AG04449 (cell line): ENCODE measurements at places on chromosomes 2 and 18.

- DNase-seq, result no peak
These were observed 645 bp downstream of the KCTD18 start for GRCh38 chr2:200509235-200509611.

DNA sequence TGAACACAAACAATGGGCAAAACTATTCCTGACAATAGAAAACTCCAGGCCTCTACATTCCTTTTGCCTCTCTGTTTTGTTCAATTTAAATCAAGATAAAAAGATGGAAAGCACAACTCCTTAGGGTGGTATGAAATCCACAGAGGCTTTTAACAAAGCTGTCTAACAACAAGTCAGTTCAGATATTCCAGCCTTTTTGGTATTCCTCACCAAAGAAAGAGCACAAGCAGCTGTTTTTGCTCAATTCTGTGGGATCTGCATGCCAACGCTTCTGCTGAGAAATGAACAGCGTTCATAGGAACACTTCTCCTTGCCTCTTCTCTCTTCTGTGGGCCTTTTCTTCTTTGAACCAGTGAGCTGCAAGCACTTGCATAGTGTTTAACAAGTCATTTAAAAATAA lies 411.6 kb upstream of the TCF4 start:
- no peak for DNase-seq

DNA sequence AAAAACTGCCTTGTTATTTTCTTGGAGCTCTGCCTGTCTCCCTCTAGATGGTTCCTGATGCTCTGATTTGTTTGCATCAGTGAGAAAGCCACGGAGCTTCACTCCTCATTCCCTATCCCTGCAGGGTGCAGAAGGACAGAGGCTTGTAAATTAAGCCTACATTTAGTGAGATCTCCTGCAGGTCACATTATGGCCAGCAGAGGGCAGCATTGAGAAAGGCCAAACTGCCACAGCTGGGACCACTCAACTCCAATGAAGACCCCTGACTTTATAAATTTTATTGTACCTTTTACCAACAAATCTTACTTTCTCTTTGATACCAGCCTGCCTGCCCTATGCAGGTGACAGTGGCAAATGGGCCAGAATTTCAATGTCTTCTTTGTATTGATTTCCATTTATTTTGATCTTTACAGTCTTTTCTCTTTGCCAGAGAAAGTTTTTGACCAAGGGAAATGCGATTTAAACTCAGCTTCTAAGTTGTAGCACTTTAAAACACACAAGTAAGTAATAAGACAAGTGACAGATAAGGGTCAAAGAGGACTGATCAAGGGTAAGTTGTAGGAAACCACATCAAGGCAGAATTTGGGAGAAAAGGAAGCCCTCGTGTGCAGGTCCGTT lies 1029.1 kb upstream of the KLHL29 start:
- DNase-seq, result no peak

DNA sequence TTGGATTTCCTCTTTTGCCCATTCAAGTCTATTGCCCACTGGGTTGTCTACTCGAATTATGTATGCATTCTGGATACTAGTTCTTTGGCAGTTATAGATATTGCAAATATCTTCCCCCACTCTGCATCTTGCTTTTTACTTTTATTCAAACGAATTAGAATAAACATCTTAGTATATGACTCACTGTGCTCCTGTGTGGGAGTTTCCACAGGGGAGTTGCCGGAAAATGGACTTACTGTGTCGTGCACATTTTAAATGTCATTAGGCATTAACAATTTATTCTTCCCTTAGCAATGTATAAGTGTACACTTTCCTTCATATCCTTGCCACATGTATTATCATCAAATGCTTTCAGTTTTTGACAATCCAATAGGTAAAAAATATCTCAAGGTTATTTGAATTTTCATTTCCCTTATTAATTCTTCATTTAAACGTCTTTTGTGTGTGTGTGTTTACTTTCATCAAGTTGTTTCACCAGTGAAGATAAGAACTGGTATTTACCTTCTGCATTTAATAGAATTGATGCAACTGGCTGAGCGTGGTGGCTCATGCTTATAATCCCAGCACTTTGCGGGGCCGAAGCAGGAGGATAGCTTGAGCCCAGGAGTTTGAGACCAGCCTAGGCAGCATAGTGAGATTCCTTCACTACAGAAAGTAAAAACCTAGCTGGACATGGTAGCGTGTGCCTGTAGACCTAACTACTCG lies 4.6 kb upstream of the UGT1A5 start:
- no peak for DNase-seq

DNA sequence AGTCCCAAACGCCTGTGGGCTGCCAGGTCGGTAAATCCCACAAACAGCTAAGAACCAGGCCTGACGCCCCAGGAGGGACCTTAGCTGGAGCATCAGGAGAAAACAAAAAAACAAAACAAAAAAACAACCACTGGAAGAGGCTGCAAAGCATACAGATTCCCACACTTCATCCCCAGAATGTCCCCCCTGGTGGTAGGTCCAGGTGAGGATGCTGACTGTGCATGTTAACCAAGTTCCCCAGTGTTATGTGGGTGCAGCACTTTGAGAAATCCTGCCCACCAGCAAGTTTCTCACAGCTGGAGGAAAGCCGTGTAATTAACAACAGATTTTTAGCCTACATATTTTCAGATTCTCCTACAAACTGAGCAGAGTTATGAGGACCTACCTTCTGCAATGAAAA lies 15.1 kb downstream of the ST3GAL5 start:
- DNase-seq, result no peak

- DNase-seq, result peak; percentile 16
These were observed 181.8 kb downstream of the PHLPP1 start for GRCh38 chr18:62897153-62897552.

GRCh38 chr18:23355206-23355605 lies 97.9 kb upstream of the RIOK3 start:
- DNase-seq, result no peak

GRCh38 chr18:30888344-30888743 lies 154.2 kb downstream of the DSC3 start:
- DNase-seq, result no peak

GRCh38 chr18:74508366-74508765 lies 12.2 kb downstream of the CNDP2 start:
- no peak for DNase-seq

DNA sequence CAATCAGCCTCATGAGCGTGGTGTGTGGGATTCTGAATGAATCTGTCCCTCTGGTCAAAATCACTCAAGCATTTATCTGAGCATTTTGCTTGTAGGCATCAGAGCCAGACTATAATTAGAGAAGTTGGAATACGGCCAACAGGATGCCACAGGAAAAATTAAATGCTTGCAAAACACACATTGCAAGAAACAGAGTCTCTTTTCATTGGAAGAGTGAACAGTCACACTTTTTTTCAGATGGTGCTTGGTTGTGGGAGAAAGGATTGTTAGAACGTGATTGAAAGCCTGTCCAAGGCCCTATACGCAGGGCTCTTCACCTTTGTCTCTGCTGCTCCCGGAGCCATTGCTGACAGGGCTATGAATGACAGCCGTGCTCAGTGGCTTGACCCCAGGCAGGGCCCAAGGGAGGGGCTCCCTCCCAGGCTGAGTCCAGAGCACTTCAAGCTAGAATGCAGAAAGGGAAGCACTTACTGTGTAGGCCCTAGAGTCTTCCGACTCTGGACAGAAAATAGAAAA lies 59.8 kb downstream of the SNTG2 start:
- DNase-seq, result no peak

GRCh38 chr2:45897842-45898241 lies 246.4 kb downstream of the PRKCE start:
- DNase-seq, result no peak

- DNase-seq, result no peak
These were observed 207.0 kb downstream of the LDLRAD4 start for GRCh38 chr18:13425357-13426091.

DNA sequence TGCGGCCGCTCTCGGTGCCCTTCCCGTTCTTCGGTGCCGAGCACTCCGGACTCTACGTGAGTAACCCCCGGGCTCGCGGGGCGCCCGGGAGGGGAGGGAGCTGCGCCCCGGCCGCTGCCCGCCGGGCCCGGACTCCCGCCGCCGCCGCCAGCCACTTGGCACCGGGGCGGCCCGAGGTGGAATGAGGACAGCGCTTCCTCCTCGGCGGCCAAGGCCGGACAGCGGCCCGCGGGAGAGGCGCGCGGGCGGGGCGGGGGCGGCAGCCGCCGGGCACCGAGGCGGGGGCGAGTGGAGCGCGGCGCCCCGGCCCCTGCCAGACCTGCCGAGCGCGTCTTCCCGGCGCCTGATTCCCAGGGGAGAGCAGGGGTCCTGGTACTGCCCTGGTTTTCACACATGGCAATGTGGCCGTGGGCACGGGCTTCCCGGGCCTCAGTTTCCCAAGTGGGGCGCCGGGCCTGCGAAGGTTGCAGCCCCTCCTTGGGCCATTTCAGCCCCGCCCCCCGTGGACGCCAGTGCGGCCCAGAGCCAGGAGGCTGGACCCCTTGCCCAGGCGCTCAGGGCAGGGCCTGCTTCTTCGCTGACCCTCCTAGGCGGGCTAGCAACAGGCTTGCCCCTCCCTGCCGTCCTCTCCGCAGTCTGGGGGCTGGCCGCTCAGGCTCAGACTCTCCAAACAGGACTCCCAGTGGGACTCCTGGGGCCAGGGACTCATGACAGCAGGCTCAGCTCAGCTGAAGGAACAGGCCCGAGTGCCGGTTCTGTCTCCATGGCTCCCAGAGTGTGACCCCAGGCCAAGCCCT lies 775 bp downstream of the SNED1 start:
- DNase-seq, result no peak

DNA sequence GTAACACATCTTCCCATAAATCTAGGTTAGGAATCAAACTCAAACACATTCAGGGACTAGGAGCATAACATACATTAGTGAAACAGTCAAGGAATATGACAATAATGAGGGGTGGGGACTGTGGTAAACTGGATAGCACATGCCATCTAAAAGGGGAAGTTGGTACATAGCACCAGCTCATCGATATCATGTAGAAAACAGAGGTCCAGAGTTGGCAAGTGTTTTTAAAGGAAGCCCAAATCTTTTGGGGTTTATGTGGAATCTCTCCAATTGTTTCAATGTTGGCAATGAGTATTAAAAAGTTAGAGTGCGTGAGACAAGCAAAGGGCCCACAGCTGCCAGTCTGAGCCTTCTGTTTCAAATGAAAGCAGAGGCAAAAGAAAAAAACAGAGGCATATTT lies 24.4 kb downstream of the KLF7 start:
- DNase-seq, result no peak
